SW480 (cell line): ENCODE measurements at places on chromosomes 16 and 17.

DNA sequence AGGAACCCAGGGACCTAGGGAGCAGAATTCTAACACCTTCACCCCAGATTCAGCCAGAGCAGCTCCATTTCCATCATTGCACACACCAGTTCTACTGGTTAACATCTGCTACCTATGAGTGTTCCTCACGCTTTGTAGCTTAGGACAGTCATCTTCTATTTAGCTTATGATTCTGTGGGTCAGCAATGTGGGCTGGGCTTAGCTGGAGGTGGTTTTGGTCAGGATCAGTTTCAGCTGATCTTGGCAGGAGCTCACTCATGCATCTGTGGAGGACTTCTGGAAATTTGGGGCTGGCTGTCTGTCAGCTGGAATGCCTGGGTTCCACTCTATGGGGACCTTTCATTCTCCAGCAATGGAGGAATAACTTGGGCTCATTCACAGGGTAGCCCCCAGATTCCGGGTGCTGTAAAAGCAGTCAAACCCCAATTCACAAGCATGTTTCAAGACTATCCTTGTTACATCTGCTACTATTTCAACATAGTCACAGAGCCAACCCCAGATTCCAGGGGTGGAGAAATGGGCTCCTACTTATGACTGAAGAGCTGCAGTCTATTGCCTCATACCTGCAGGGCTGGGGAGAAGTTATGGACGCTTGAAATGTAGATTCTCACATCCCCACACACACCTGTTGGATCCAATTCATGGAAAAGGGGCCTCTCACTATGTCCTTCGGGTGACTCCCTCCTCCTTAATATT lies 3.4 kb upstream of the HP start:
- no peak for DNase-seq

- DNase-seq = no peak
These were observed 37.1 kb upstream of the ADCY7 start for GRCh38 chr16:50229149-50229726.

- DNase-seq = peak; percentile 87
These were observed 200.4 kb downstream of the AXIN2 start for GRCh38 chr17:65360961-65361552.

DNA sequence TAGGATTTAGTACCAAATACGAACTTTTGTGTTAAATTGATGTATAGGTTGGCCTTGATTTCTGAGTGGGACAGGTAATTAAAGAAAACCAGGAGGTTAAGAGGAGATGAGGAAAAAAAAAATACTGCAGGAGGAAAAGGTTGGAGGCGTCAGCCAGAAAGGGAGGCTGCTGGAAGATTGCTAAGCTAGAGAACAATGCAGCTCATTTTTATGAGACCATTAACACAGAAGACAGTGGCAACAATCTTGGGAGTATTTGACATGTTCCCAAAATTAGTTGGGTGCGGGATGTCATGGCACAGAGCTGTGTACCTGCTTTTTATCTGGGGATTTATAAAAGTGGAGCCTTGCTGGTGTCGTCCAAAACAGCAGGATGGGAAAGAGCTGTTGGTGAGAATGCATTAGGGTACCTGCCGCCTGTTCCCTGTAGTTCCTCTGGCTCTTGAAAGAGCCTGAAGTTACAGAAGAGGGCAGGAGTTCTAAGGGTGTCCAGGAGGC lies 229.3 kb downstream of the RBFOX1 start:
- DNase-seq = no peak

DNA sequence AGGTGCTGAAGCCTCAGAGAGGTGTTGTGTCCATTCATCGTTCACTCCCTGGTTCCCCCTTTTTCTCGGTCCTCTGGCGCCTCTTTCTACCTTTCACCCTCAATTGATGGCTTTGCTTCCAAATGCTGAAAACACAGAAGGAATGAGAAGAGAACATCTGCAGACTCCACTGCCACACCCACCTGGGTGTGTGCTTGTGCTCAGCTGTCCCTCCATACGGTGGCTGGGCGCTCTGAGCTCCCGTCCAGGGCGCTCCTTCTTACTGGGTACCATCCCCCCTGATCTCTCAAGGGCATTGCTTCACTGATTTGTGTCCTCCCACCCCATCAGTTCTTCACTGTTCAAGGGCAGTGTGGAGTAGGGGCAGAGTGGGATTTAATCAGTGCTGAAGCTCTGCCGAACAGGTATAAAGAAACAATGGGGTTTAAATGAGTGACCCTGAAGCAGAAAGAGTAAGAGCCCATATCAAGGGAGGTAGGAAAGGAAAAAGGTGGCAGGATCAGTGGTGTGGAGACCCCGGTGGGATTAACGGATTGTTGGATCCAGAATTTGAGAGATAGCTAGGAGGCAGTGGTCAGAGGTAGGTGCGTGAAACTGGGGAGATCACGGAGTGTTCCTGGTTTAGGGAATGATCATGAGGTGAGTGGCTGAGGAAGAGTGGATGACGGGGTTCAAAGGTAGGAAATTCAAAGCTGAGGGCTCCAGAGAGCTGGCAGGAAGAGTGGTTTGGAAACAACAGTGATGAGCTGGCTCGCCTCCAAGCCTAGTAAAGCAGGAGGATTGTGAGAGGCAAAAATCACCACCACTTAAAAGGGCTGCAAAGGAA lies 40.8 kb downstream of the MRTFB start:
- DNase-seq = no peak

DNA sequence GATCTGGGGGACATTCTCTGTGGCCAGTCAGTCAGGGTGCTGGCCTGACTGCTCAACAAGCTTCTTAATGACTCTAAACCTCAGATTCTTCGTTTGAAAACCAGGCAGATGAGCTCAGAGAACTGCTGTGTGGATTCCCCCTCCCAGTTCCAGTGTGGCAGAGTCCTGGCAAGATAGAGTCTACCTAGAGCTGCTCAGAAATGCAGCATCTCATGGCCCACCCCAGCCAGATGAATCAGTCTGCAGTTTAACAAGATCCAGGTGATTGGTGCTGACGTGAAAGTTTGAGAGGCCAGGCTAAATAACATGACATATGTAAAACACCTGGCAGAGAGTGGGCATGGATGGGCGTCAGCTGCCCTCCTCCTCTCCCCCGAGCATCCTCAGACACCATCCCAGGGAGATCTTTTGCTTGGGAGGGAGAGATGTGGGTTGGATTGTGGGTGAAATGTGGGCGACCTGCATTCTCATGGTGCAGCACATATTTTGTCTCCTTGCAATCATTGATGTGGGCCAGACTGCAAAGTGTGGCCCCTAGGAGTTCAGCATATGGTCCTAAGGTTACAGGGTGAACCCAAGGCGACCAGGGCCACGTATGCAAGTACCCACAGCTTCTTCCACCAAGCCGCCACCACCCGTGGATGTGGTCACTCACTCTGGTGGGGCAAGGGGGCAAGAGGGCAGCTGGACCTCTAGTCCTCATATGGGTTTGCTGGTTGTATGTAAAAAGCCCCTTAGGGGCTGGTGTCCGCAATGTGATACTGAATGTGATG lies 19.5 kb downstream of the SOCS3 start:
- no peak for DNase-seq

DNA sequence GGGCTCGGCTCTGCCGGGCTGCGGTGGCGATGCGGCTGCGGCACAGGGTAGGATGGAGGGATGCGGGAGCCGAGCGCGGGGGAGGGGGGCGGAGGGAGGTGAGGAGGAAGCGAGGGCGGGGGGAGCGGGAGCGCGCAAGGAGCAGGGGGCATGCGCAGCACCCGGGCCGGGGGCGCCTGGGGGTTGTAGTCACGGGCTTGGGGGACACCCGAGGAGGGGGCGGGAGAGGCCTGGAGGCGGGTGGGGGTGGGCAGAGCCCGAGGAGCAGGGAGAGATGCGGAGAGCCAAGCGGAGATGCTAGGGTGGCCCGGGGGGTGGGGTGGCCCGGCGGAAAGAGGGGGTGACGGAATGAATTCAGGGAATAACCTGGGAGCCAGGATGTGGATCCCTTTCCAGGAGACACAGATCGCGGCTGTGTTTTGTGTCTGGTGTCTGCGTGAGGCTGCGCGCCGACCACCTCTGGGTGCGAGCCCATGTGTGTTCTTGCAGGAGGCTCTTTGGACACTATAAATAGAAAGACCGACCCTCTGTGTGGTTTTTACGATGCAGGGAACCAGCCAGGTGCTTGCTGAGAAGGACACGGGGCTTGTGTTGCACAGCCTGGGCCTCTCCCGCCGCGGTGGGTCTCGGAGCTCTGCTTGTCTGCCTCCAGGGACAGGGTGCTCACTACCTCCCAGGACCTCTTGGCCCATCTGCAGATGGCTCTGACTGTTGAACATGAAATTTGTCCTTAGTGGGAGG lies at the start of gene STX1B:
Gene STX1B, minus strand, starts transcription at position 54 of the 741 bp plus-strand sequence. CDS start 242 bp downstream, outside the sequence.
- DNase-seq = no peak

GRCh38 chr16:89106533-89107202 lies 13.0 kb downstream of the ACSF3 start:
- no peak for DNase-seq

- no peak for DNase-seq
These were observed 7.7 kb downstream of the ZNF174 start for GRCh38 chr16:3408561-3409197.

- peak; percentile 7 for DNase-seq
These were observed 107.9 kb downstream of the SMG6 start for GRCh38 chr17:2195729-2196128.

DNA sequence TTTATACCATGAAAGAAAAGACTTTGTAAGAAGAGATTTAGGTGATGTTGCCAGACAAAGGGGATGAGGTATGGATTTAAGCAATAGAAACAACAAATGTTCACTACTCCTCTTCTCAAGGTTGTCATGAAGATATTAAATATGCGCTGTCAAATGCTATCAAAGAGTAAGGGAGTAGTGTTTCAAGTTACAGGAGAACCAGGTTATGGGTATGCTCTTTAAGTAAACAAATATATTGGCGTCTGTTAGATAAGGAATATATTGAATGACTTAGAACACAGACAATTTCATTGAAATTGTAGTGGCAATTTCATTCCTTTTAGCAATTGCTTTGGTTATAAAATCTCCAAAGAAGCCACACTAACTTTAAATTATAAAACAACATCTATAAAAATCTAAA lies 229.0 kb downstream of the FTO start:
- DNase-seq = no peak

DNA sequence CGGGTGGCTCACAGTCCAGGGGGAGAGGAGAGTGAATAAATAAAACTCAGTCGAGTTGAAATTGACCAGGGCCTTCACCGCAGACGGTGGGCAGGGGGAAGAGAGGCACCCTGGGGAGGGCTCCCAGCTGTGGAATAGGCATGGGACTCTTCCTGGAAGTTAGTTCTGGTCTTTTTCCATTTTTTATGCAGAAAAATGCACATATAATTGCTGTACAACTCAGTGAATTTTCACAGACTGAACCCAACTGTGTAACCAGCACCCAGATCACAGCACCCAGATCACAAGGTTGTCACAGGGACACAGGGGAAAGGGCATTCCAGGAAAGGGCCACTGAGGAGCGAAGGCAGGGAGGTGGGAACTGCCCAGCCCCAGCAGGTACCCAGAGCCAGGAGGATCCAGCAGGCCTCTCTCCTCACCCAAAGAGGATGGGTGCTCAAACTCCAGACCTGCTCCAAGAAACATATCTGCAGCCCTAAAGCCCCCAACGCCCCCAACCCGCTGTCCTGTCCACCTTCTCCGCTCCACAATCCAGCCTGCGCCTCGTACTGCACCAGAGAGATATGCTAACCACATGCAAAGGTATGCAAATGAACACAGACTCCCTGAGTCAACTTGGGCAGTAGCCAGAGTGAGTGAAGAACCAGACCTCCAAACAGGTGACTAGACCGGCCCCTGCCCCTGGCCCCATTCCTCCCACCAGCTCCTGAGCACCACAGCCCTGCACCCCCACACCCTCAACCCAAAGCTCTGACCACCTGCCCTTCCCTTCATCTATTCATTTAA lies 29.1 kb upstream of the EIF1 start:
- no peak for DNase-seq

GRCh38 chr17:21510686-21511362 lies 134.7 kb downstream of the KCNJ12 start:
- DNase-seq = no peak

- DNase-seq = peak; percentile 83
These were observed 118.4 kb upstream of the HSBP1 start for GRCh38 chr16:83689385-83689831.

DNA sequence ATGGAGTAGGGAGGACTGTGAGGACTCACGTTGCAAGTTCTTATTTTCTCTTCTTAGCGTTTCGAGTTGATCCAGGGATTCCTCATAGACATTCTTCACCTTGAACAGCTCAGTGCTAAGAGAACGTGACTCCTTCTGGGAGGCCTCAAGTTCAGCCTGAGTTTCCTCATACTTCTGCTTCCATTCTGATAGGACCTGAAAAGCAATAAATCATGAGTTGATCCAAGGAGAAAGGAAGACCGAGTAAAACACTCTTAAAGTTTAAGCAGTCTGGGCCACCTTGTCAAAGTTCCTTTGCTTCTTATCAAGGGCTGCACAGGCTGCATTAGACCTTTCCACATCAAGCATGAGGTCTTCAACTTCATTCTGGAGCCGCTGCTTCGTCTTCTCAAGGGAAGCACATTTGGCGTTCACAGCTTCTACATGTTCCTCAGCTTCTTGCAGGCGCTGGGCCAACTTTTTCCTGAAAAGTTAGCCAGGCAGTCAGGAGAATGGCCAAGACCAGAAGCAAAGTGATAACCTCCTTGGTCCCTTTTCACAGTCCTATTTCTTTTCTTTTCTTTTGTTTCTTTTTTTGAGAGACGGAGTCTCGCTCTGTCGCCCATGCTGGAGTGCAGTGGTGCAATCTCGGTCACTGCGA lies 23.8 kb upstream of the MYH13 start:
- DNase-seq = no peak

- no peak for DNase-seq
These were observed 60.4 kb downstream of the ZDHHC7 start for GRCh38 chr16:84950906-84951305.

- no peak for DNase-seq
These were observed 30.4 kb downstream of the ERN1 start for GRCh38 chr17:64099543-64099942.

DNA sequence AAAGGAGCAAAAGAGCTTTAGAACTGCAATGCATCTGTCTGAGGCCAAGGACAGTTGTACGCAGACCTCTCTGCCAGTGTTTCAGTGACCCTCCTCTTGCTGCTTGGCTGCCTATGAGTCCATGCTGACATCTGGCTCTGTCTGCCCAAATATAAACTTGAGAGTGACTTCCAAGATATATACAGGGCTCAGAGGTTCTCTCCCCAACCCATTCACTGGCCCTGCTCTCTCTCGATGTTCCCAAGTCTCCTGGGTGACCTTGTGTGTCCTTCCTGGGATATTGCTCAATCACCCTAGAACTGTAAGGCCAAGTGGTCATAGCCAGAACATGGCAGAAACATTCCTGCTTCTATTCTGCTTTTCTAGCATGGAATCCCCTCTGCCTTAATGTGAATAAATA lies 716.3 kb downstream of the WWOX start:
- no peak for DNase-seq

GRCh38 chr17:82978765-82979349 lies 100.6 kb upstream of the METRNL start:
- DNase-seq = no peak

- no peak for DNase-seq
These were observed 374.5 kb upstream of the MON1B start for GRCh38 chr16:76816475-76816874.
